ENCODE measurements at places on chromosomes 11 and 22. TPM values are rescaled to one million over a fixed set of nuclear protein-coding genes. Genes with fewer than 3 reads are reported as not detected.

DDIAS gene
- 19.3 TPM for total RNA-seq

MMP11 gene
- total RNA-seq: not detected

MS4A4A gene
- total RNA-seq: not detected

APOBEC3B gene
- 6.5 TPM for total RNA-seq

MLC1 gene
- total RNA-seq: 0.10 TPM

PLEKHB1 gene
- total RNA-seq: 0.13 TPM

NCR3LG1 gene
- 0.53 TPM for total RNA-seq

MUC6 gene
- total RNA-seq: not detected

NLRP10 gene
- 0.17 TPM for total RNA-seq

MS4A6E gene
- total RNA-seq: not detected

OR51B2 gene
- 4.4 TPM for total RNA-seq

OR4C12 gene
- total RNA-seq: not detected

CDKN1C gene
- total RNA-seq: 4.4 TPM

XKR3 gene
- total RNA-seq: 0.97 TPM

RHOG gene
- 98.7 TPM for total RNA-seq

PYGM gene
- 0.02 TPM for total RNA-seq

GGTLC3 gene
- total RNA-seq: not detected

CARD18 gene
- not detected for total RNA-seq

PLAAT5 gene
- not detected for total RNA-seq

NLRP6 gene
- total RNA-seq: not detected

CARNS1 gene
- total RNA-seq: 0.13 TPM

SMIM35 gene
- not detected for total RNA-seq

C11orf91 gene
- total RNA-seq: 0.11 TPM

RIMBP3B gene
- 0.30 TPM for total RNA-seq
